ENCODE measurements at places on chromosomes 16 and 17.
A peak's percentile ranks its signal among the peaks of the same experiment; 100 is the strongest.

- no peak for DNase-seq
These were observed 14.9 kb upstream of the C16orf54 start for GRCh38 chr16:29760567-29761279.

GRCh38 chr16:78415013-78415412 lies 315.6 kb downstream of the WWOX start:
- no peak for DNase-seq

DNA sequence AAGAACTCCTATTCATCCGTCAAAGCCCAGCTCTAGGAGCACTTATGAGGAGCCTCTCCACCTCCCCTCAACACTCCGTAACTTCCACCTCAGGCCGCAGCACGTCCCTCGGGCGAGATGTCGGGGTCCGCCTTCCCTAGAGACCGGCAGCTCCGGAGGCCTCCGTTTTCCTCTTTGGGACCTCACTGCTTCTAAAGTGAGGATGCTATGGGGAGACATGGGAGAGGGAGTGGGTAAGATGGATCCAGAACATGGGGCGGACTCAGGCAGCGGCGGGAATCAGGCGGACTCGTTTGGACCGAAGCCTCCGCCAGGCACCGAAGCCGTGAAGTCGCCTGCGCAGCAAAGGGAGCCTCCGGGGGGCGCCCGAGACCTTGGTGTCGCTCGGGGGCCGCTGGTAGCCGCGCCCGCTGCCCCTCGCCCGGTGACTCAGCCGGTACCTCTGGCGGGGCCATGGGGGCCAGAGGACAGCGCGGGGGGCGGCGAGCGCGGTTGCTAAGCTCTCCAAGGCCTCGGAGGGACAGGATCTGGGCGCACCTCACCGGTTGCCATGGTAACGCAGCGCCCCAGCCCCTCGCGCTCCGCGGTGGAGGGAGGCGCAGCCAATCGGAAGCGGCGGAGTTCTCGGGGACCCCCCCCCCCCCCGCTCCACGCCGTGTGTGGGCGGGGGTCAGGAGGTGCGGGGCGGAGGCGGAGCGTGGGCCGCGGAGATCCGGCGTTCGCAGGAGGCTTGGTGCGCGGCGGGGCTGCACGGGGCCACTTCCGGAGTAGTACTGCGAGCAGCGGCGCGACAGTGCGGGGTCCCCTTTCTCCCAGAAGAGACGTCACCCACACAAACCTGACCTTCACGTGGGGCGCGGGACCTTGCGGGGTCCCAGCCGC lies 1.3 kb upstream of the HIC1 start:
- DNase-seq = peak; percentile 86

GRCh38 chr16:67115639-67116038 lies 5.9 kb downstream of the PHAF1 start:
- no peak for DNase-seq

GRCh38 chr16:15760129-15760528 lies 96.7 kb downstream of the MYH11 start:
- no peak for DNase-seq

GRCh38 chr17:42294469-42295398 lies 6.4 kb downstream of the STAT5A start:
- no peak for DNase-seq

DNA sequence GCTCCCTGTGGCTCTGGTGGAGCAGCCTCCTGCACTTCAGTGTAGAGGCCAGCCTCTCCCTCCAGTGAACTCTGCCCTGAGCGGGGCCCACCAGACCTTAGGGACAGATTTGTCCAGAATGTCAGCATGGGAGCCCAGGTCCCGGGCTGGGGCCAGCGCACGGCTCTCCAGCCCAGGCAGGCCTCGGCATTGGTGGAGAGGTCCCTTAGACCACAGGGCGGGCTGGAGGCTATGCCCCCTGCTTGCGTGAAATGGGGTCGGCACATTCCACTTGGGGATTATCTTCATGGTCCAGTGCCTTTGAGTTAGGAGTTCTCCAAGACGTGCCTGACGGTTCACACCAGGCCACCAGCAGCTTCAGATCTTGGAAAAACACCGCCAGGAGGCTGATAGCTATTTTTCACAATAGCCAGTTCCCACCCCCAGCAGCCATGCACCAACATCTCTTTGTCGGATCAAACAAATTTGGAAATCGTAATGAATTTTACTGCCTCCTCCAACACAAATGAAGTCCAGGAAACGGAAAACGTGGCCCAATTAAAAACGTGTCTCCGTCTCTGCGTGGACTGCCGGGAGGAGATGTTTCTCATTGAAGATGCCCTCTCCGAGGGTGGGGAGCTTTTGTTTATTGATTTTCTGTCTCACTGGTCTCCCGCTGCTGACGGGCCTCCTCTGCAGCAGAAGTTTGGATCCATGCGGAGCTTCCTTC lies 110.0 kb upstream of the CIBAR2 start:
- no peak for DNase-seq

GRCh38 chr16:57480754-57481230 lies 5.5 kb downstream of the DOK4 start:
- DNase-seq = no peak

DNA sequence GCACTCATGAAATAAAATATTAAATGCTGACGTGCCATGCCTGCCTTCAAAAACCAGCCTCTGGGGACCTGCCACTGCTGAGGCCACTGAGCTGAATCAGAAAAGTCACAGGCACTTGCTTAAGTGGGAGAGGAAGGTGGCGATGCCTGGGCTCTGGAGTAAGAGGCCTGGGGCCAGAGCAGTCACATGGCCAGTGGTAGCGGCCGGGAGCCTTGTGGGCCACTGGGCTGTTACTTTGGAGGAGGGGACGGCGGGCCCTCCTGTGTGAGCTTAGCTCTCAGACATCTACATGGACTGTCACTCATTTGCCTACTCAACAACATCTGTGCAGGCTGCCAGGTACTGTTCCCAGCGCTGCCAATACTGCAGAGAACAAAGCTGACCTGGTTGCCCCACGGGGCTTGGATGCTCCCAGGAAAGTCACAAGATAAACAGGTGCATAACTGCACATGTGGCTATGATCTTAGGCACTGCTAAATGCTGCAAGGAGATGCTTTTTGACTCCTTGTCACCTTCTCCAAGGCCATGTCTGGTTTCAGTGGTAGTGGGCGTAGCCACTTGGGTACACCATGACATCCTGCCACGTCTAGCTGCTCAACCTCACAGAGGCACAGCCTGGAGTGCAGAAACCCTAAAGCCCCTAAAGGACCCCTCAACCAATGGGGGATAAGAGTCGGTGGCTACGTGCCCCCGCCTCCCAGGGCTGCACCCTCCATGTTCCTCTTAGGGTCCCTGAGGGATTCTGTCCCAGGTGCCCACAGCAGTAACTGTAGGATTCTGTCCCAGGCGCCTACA lies 11.6 kb downstream of the COTL1 start:
- DNase-seq = no peak

- DNase-seq = no peak
These were observed 17.4 kb downstream of the RNF43 start for GRCh38 chr17:58399974-58400373.

DNA sequence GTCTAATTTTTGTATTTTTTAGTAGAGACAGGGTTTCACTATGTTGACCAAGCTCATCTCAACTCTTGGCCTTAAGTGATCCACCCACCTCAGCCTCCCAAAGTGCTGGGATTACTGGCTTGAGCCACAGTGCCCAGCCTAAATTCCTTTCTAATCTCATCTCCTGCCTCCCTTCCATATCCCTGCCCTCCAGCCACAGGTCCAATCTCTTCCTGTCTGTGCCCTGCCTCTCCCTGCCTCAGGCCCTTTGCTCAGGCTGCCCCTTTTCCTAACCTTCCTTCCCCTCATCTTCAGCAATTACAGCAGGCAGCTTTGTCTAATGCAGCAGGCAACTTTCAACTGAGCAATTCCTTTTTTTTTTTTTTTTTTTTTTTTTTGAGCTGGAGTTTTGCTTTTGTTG lies 46.8 kb downstream of the CFAP20 start:
- no peak for DNase-seq

DNA sequence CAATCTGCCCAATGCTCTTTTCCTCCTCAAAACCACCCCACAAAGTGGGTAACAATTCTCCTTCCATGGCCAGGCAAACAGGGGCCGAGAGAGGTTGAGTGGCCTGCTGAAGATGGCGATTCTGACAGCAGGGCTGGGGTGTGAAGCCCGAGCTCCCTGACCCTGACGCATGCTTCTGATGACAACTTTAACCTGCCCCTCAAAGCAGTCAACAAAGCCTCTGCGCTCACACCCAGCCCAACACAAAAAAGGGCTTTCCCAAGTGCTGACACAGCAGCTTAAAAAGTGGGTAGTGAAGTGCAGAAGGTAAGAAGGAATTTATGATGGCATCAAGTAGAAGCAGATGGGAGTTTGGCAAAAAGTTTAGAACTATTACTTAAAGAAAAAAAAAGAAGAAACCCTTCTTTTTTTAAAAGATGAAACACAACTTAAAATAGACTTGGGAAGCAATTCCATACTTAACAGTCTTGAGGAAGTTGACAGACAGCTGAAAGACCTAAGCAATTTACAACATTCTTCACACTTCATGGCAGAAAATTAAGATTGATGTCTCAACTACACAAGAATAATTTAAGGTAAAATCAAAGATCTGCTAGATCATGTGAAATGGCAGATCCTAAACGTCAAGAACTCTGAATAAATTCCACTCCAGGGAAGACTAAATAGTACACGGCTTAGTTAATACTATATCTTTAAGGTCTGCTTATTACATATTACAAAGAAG lies 133.9 kb downstream of the PARN start:
- DNase-seq = no peak

- DNase-seq = peak; percentile 80
These were observed 27.8 kb upstream of the MEAK7 start for GRCh38 chr16:84532291-84532724.

DNA sequence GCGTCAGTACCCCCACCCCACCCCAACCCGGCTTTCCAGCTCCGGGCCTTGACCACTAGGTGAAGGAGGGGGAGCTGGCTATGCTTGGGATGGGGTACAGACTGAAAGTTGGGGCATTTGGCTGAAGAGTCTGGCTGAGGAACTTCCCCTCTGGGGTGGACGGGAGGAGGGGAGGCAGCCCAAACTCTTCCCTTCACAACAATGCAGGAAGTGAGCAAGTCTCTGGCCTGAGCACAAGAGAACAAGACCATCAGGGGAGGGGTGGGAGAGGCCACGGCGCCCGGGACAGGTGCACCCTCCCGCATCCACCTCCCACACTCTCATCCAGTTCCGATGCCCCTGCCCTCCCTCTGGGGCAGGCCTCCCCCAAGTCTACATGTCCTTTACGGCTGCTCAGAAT lies 5.6 kb downstream of the USH1G start:
- DNase-seq = no peak

- DNase-seq = no peak
These were observed 263.0 kb upstream of the RPL38 start for GRCh38 chr17:73940511-73940910.
